NCI-H1048 (cell line): ENCODE measurements at places on chromosomes 2 and 18.

DNA sequence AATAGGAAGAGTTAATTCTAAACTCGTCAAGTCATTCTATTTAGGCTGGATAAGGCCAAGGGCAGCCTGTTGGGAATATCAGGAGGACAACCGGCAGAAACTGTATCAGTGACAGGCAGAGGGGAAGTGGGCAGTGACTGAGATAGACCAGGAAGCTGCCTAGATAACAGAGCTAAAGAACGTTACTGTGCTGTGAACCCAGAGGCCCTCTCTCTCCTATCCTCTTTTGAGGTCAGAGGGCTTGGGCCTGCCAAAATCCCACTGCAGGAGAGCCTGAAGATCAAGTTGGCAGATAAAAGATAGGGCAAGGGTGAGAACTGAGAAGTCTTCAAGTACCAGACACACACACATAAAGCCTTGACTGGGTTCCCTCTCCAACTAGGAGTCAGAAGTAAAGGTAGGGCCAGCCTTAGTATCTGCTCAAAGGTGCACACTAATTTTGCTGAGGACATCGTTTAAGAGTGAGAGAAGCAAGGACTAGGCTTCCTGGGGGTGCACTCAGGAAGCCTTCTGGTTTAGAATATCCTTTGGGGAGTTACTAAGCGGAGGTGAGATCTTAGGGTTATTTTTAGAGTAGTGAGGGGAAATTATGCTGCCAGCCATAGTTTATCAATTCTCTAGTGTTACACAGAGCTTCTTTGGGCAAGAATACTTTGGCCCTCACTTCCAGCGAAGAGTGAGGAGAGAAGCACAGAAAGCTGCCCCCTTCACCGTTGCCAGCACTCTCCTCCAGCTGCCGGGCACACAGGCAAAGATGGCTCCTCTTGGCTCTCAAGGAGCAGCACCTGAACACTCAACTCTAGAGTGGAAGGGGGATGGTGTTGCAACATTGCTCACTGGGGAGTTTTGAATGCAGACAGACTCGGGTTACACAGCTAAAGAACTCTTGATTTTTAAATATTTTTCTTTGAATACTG, 9.8 kb downstream of the CAVIN2 start:
- DNase-seq = no peak

DNA sequence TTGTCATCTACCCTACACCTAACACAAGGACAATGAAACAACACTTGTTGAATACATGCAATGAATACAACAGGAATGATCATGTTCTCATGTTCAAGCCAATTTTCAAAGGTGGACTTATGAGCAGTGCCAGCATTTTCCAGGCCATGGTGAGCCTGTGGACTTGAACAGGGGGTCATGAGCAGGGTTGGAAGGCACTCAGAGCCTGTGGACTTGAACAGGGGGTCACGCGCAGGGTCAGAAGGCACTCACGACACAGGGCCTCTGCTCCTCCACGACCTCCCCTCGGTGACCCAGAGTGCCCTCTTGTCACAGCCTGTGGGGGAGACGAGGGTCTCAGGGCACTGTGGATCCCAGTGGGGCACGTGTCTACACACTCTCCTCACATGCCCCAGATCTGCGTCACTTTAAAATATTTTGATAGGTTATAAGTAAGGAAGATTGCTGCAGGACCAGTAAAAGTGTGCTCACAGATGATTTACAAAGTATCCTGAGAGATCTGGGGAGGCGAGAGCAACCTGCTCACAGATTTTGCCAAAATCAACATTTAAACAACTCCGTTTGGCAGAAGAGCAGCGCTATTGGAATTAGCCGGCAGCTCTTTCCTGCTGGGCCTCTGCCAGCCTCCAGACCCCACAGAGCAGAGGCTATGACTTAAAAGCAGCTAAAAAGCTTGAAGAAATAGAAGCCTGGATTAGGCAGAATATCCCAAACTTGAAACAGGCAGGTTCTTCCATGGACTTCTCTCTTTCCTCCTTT, 121.9 kb downstream of the TMEM18 start:
- DNase-seq = no peak

DNA sequence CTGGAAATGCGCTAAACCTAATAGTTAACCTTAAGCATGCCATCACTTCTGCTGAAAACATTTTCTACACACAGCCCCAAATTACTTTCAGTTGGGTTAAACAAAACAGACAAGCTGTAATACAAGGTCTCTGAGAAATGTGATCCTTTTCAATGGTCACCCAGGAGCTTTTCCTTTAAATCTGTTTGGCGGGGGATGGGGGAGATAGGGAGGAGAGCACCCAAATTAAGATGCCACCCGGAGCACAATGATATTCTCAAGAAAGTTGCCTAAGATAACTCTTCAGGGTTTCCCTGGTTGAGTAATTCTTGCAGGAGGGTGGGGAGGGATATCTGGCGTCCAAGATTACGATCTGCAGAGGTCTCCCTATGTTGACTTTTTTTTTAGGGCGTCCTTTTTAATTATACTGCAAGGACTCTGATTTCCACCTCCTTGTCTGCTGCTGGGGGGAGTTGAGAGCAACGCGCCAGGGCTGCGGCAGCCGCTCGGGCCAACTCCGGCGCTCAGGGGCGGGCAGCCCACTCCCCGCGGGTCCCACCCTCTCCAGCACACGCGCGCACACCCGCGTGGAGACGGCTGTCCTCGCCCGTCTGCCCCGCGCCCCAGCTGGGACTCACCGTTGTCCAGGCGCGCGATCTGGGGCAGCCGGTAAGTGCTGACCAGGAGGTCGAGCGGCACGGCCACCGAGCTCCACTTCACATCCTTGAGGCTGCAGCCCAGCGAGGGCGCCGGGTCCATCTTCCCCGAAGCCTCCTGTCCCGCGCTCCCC, 807 bp downstream of the GAREM1 start:
- no peak for DNase-seq

DNA sequence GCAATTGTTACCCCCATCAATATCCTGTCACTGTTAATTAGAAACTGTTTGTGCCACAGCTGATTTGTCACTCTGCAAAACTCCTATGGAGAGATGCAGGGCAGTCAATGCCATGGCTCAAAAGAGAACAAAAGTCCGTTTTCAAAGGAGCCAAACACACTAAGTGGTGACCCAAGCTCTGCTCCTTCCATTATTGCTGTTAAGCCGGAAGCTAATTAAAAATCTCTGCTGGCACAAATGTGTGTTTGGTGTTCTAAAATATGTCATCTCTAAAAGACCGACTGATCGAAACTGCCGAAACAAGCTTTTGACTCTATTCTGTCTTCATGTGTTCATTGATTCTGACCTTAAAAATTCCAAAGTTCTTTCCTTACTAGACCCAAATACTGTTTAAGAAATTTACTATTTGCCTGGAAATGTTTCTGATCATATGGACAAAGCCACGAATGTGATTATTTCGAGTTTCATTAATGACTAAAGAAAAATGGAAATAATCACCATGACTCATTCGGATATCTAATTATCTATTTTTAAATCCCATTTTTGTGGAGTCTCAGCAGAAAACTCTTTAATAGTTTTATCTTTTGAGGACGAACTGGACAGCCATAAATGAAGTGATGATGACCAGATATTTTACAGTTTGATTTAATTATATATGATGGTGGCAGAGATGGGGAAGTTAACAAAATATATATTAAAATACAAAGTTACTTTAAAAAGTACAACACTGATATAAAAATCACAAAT, 287.6 kb downstream of the SOCS6 start:
- DNase-seq = no peak
